Pons (tissue), 1 donor: ENCODE measurements at places on chromosomes 13 and 19.

DNA sequence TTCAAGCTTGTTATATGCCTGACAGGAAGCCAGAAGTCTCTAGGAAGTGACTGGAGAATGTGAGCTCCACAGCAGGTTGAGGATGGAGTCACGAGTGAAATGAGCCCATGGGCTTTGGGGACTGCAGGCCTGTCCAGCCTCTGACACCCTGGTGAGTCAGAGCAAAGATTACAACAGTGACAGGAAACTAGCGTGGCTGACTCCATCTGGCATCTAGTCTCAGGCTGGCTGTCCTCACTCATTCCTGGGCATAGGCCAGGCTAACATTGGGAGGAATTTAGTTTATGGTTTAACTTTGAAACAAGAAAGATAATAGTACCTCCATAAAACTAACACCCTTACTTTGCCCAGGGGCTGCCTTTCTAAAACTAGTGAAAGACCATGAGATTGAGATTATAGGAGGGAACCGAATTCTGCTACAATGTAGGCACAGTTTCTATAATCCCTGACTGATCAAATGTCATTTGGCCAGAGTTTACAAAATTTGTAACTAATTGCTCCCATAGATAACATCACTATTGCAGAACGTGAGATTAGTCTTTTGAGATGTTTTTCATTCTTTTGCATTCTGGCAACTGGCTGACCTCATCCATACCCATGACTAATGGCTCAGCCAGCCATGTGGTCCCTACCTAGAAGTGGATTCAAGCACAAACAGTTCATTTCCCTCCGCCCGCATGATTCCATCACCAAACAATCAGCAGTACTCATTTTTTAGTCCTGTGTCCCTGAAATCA lies 28.4 kb downstream of the PSG1 start:
- DNase-seq, result no peak

GRCh38 chr19:41871573-41872383 lies 5.3 kb upstream of the CD79A start:
- DNase-seq, result no peak

DNA sequence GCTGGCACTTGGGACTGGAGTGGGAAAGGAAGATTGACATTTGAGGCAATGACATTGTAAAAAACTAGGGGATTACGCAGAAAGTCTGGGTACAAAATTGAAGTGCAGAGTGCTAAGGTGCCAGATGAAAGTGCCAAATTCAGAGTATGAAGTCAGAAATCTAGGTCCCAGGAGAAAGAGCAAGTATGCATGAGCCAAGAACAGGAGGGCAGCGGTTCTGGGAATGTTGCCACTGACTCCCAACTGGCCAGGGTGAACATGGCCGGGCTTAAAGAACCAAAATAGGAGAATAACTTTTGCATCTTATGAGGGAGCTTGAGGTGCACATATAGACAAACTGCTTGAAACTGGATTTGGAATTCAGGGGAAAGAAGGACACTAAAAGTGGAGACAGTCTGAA lies 495.8 kb upstream of the KLF12 start:
- no peak for DNase-seq

DNA sequence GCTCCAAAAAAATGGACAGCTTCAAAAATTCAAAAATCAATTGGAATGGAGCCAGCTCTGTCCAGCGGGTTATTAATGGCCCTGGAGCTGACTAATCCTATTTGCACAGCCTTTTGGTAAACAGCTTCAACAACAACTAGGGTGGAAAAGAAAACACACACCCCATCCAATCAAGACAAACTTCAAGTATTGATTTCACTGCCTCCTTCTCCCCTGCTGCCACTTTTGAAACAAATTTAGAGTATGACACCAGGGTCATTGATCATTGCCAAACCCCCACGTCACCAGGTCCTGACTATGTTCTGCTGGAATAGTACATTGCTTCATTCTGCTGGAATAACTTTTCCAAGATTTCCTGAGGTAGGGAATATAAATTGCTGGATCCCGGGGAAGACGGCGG lies 56.8 kb upstream of the GTF3A start:
- DNase-seq, result no peak

- DNase-seq, result no peak
Measured at GRCh38 chr13:31029102-31029501, 96.6 kb downstream of the TEX26 start.
